Natural killer cell (primary cell): ENCODE measurements at places on chromosomes 2 and 18.

GRCh38 chr2:187500585-187501359 is 52.7 kb upstream of the CALCRL start:
- DNase-seq: no peak

- DNase-seq: no peak
These were observed 157.7 kb downstream of the CCDC178 start for GRCh38 chr18:33282709-33283333.

DNA sequence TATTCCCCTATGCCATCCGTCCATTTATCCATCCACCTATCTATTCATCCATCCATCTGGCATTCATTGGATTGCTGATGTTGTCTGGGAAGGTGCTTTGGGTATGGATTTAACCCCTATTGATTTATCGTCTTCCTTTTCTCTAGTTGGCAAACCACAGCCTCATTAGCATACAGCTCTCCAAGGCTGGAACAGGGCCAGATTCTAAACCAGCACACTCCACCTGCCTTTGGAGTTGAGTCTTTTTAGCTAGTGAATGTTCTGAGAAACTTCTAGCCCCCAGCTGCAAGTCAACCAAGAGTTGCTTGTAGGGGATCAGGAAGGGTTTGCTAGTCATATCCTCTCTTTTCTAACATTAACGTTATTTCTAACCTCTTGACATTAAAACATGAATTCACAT is 90.7 kb downstream of the NRP2 start:
- DNase-seq: no peak

DNA sequence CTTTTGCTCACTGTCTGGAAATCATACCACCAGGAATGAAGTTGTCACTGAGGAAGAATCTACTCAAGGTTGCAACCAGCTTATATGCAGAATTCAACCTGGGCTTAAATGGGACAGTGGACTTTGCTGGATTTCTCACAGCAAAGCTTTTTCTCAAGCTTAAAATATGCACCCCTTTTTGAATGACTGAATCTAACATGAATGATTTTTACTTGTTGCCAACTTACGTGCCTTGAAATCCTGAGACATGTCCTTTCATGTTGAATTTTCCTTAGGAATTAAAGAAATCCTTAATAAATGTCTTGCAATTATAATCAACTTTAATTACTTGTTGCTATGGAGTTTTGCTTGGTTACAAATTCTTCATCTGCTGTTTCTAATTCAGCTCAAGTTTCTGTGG is 57.4 kb downstream of the SPP2 start:
- no peak for DNase-seq

DNA sequence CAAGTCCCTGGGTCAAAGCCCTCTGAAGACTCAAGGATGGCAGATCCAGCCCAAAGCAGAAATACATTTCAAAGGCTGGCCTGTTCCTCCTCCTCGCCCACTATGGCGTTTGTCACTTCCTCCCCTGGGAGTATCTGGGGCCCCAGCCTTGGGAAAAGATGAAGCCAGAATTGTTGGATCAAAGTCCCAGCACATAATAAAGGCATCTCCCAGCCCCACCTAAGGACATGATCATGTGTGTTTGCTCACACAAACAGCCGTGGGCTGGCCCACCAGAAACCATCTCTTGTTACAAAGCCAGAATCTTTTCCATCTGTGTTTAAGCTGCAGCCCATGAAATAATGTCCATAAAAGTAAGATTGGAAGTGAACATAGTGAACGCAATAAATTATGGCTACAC is 50.1 kb upstream of the HAAO start:
- DNase-seq: no peak

- no peak for DNase-seq
These were observed 8.4 kb upstream of the GPC1 start for GRCh38 chr2:240426845-240427721.

DNA sequence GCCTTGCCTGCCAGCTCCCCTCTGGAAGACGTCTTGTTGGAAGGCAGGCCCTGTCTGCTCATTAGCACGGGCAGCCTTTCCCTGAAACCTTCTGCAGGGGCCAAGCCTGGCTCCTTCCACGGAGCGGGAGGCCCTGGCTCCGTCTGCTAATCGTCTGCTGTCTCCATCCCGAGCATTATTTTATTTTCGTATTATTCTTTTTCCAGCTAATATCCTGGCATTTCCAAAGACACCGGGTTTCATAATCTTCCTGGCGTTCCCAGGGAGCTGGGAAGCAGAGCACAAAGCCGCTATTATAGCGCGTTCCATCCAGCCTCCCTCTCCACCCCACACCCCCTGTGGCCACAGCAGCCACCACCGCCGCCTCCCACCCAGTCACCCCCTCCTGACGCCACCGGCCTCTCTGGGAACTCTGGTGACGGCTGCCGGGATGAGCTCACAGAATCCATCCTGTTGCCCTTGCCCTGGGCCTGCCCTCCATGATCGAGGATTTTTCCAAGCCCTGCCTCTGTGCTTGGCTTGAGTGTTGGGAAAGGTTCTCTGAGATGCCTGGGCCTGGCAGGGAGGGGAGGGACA is 125.5 kb downstream of the DYSF start:
- no peak for DNase-seq

DNA sequence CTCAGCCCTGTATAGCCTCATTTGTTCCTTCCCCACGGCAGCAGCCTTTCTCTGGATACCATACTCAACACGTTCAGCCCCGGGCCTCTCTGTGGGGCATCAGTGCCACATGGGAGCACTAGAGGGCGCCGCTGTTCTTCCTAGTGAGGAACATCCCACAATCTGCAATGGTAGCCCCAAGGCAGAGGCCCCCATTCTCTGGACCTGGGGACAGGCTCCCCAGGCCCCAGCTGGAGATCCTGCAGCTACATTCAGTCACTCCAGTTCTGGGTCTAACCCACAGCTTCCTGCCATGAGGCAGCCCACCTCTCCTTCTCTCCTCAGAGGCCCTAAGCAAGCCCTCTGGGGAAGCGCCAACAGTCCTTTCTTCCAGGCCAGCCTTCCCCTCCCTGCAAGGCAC is 14.2 kb upstream of the SFXN5 start:
- DNase-seq: peak; percentile 74
